ENCODE measurements at places on chromosomes 7 and 10.

- no peak for DNase-seq
Observed at GRCh38 chr7:45191396-45191795, 33.8 kb downstream of the RAMP3 start.

- DNase-seq: no peak
Observed at GRCh38 chr10:51876503-51876902, 177.1 kb upstream of the CSTF2T start.

GRCh38 chr7:98034081-98035035 lies 44.4 kb upstream of the OCM2 start:
- no peak for DNase-seq

DNA sequence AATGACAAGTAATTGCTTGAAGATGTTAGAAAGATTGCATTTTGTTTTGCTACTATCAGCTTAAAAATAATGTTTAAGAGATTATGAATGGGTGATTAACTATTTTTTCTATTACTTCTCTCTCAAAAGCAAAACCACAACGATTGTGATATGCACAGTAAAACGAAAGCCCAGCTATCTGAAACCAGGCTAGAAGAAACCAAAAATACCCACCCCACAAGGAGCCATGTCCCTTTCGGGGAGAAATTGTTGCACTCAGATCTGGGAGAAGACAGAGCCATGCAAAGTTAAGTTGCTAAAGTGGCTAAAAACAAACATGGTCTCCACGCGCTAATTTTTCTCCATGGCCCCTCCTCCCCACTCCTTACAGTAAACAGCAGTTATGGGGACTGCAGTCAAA lies 173.6 kb downstream of the RPS24 start:
- no peak for DNase-seq

GRCh38 chr10:59895629-59896116 lies 10.7 kb downstream of the CCDC6 start:
- no peak for DNase-seq

GRCh38 chr10:128087884-128088709 lies 38.1 kb downstream of the MKI67 start:
- DNase-seq: no peak

- no peak for DNase-seq
Observed at GRCh38 chr10:17685233-17685840, 41.4 kb downstream of the STAM start.

DNA sequence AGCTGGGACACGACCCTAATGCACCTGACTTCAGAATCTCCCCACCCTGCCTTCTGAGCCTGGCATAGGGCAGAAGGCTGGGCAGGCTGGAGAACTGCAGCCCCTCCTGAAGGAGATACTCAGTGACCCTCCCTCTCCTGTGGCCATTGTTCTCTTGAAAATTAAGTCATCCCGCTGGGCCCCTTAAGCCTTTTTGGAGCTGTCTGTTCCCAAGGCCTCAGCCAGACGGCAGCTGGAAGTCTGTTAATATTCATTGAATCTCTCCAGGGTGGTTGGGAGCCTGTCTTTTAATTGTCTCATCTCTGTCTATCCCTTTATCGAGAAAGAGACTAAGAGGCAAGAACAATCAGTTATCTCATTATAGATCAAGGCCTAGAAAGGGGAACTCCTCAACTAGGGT lies 118.1 kb upstream of the PCBD1 start:
- DNase-seq: no peak

DNA sequence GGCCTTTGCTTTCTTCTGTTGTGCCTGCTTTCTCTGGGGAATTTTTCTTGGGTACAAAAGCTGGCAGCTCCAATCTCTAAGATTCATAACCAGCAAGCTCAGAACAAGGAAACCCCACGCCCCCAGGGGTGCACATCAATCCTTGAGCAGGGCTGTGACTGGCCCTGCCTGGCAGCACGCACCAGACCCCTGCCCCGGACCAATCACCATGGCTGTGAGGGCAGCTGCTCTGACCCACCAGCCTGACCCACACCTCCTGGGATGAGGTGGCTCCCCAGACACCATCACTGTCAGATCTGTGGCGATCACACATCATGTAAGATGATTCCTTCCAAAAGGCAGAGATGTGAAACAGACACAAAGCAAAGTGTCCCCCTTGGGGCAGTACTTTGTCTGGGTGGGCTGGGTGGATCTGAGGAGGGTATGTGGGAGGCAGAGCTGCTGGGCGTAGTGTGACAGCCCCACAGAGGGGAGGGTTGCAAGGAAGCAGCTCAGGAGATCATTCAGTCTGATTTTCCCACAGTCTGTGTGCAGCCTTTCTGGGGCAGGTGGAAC lies 175.5 kb upstream of the SHH start:
- no peak for DNase-seq

GRCh38 chr10:120946497-120946896 lies 95.3 kb downstream of the WDR11 start:
- DNase-seq: no peak

DNA sequence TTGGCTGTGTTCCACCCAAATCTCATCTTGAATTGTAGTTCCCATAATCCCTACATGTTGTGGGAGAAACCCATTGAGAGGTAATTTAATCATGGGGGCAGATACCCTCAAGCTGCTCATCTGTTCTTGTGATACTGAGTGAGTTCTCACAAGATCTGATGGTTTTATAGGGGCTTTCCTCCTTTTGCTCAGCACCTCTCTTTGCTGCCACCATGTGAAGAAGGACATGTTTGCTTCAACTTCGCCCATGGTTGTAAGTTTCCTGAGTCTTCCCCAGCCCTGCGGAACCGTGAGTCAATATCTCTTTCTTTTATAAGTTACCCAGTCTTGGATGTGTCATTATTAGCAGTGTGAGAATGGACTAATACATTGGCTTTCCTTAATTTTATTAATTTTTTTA lies 527.8 kb downstream of the MDFIC start:
- no peak for DNase-seq

DNA sequence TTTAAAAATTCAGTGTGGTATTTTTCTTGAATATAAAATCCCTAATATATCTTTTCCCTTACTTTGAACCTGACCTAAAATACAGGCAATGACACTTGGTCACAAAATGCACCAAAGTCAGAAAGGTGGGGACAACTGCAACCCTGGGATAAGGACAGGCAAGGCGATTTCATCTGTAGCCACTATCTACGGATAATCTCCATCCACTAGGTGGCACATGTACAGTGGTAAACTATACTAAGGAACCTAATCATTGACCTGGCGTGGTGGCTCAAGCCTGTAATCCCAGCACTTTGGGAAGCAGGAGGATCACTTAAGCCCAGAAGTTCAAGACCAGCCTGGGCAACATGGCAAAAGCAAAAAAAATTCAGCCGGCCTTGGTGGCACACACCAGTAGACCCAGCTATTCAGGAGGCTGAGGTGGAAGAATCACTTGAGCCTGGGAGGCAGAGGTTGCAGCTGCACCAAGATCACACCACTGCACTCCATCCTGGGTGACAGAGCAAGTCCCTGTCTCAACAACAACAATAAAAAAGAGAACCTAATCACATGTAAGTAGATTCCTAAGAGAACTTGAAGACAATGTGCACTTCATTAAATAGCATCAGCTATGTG lies 98.9 kb downstream of the KMT2C start:
- no peak for DNase-seq

- peak; percentile 62 for DNase-seq
Observed at GRCh38 chr7:99143853-99144672, at the start of gene SMURF1. SMURF1 (minus strand) TSS chr7:99144108; CDS start chr7:99143780, 328 bp downstream.

GRCh38 chr7:105822806-105823205 lies 53.6 kb downstream of the ATXN7L1 start:
- no peak for DNase-seq

DNA sequence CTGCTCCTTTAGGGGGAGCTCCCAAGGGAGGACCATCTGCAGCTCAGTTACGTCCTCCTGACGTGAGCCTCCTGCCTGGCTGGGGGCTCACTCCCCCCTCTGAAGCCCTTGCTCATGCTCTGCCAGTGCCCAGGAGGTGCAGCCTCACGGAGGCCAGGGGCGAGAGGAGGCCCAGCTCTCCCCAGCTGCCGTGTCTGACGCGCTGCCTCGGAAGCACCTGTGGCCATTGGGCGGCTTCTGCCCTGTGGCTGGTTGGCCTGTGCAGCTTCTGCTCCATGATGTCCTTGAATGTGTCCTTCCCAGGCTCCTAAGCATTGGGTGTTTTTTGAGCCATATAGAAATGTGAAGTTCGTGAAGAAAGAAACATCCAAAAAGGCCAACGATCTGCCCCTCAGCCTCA lies 91.3 kb downstream of the DYNC2I1 start:
- no peak for DNase-seq

DNA sequence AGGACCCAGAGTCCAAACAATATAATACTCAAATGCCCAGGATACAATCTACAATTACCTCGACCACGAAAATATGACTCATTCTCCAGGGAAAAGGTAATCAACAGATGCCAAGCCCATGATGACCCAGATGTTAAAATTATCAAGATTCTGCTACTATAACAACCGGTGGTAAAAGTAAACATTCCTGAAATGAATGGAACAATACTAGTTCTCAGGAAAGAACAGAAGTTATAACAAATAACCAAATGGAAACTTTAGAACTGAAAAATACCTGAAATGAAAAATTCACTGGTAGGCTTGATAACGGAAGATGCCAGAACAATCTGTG lies 34.1 kb upstream of the GUSB start:
- no peak for DNase-seq

GRCh38 chr7:119929891-119930290 lies 343.1 kb upstream of the KCND2 start:
- DNase-seq: no peak

DNA sequence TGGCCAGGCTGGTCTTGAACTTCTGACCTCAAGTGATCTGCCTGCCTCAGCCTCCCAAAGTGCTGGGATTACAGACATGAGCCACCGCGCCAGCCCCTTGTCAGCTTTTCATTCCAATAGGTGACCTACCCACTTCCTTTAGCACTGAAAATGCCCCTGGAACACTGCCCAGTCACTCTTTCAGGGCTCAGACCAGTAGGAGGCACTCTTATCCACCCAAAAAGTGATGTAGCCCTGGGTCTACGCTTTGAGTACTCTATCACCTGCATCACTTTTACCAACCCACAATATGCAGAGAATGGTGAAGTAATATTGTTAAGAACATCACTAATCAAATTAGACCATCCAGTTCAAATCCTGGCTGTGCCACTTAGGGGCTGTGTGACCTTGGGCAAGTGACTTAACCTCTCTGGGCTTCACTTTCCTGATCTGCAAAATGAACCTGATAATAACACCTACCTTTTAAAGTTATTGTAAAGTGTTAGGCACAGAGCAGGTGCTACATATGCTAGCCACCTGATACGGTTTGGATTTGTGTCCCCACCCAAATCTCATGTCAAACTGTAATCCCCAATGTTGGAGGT lies 5.2 kb downstream of the CALN1 start:
- DNase-seq: no peak

GRCh38 chr7:3412871-3413270 lies 111.8 kb downstream of the SDK1 start:
- no peak for DNase-seq

GRCh38 chr7:68682910-68683309 lies 915.4 kb upstream of the AUTS2 start:
- no peak for DNase-seq

DNA sequence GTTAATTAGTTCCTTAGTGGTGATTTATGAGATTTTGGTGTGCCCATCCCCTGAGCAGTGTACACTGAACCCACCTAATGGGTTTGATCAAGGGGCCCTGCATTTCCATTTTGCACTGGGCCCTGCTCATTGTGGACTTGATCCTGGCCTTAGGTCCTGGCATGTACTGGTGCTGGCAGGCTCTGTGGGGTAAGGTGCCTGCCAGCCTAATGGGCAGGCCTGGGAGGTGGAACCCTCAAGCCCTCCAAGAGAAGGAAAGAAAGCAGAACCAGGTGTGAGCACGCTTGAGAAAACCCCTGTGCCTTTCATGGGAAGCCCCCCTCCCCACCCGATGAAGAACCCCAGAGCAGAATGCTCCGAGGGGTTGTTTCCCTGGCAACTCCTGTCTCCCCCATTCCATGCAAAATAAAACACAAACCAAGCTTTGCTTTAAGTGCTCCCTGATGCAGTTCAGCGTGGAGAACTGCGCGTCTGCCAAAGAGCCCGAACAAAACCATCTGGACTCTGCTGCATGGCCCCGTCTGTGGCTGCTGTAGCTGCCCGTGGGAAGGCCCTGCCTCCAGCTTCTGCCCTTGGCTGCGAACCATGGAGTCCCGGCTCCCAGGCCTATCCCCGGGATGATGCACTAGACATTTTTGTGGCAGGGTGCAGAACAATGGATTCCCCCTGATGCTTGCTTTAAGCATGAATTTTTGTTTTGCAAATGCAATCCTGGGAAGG lies 123.3 kb downstream of the PRPF18 start:
- DNase-seq: no peak
